ENCODE measurements at places on chromosomes 13 and 19.

- no peak for DNase-seq
These were observed 59.8 kb downstream of the SCEL start for GRCh38 chr13:77595166-77595810.

DNA sequence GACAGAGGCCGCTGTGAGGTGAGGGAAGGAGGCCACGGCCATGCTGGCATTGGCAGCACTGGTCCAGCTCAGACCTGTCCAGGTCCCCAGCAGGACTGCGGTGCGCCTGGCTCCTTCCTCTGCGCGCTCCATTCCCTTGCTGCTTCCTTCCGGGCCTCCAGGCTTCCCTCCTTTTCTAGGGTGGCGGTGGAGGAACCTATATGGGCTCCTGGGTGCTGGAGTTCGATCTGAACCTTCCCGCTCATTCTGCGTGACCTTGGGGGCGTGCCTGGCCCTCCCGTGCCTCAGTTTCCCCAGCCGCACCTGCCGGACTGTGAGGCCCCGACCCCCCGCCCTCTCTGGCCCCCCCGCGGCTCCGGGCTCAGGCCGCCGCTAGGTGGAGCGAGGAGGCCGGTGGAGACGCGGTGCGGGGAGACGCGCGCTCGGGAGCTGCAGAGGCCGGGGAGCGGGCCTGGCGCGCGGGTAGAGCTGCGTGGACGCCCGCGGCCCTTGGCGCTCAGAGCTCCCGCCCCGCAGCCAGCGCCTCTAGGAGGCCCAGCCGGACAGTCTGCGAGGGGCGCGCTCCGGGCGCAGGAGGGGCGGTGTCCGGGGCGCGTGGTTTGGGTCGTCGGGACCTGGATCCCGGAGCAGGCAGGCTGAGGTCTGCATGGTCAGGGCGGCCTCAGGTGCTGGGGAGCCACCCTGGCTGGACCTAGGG is 29.9 kb downstream of the EFNA2 start:
- no peak for DNase-seq

DNA sequence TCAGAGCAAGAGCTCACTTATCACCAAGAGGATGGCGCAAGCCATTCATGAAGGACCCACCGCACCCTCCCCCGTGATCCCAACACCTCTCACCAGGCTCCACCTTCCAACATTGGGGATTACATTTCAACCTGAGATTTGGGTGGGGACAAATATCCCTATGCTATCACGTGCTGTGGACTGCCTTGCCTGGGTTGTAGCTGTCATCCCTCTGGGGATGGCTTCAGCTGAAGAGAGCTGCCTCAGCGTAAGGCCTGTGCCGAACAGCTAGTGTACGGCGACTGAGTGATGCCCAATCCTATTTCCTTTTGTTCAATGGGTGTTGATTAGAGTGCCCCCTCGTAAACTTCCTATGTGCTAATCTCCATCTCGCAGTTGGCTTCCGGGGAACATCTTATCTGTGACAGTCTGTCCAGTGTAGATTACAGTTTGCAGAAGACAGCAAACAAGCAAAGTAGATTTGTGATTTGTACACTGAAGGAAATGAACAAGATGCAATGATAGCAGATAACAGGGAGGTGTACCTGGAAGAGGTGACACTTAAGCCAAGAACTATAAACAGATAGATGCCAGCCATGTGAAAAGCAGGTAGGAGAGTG is 11.8 kb upstream of the RCBTB1 start:
- no peak for DNase-seq

GRCh38 chr19:13859361-13859880 is 17.5 kb upstream of the NANOS3 start:
- DNase-seq, result no peak

GRCh38 chr19:3710265-3710812 is 2.2 kb downstream of the TJP3 start:
- no peak for DNase-seq

DNA sequence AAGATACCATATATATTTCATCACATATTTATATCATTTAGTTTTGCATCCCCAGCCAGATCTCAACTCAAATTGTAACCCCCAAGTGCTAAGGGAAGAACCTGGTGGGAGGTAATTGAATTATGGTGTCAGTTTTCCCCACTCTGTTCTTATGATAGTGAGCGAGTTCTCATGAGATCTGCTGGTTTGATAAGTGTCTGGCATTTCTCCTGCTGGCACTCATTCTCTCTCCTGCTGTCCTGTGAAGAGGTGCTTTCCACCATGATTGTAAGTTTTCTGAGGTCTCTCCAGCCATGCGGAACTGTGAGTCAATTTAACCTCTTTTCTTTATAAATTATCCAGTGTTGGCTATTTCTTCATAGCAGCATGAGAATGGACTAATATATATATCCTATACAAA is 462.5 kb upstream of the SLITRK5 start:
- no peak for DNase-seq

DNA sequence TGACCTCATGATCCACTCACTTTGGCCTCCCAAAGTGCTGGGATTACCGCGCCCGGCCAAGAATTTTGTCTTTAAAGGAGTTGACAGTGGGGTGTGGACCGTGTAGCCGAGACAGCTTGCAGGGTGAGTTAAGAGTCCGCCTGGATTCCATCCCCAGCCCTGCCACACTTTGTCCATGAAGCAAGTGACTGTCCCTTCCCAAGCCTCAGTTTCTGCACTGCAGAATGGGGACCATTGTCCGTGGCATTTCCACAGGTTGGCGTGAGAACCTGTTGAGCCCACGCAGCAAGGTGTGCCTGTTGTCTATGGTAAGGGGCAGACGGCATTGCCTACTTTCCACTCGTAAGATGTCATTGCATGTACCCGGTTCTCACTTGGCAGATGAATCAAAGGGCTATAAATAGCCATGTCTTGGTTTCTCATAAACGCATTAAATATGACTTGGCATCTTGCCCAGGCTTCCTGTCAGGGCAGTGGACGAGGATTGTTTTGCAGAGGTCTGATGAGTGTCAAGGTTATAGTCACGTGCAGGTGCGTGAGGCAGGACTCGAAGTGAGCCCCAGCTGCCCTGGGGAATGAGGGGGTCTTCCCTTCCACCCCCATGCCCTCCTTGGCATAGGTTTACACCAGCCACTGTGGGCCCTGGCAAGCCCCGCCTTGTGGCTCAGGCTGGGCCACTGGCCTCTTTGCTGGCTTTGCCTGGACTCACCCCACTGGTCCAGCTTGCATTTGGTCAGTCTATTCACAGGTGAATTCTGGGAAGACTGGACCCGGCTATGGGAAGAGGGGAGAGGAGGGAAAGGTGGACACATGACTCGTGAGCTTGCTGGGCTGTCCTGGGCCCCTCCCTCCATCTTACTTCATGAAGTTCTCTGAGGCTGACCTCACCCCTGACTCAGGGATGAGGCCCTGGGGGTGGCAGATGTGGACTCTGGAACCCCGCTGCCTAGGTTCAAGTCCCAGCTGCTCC is 14.6 kb downstream of the FAM187B start:
- DNase-seq, result peak; percentile 70

- DNase-seq, result no peak
These were observed 276.3 kb upstream of the SOX21 start for GRCh38 chr13:94988654-94989053.

- no peak for DNase-seq
These were observed 3.8 kb upstream of the CCDC124 start for GRCh38 chr19:17929056-17929455.

DNA sequence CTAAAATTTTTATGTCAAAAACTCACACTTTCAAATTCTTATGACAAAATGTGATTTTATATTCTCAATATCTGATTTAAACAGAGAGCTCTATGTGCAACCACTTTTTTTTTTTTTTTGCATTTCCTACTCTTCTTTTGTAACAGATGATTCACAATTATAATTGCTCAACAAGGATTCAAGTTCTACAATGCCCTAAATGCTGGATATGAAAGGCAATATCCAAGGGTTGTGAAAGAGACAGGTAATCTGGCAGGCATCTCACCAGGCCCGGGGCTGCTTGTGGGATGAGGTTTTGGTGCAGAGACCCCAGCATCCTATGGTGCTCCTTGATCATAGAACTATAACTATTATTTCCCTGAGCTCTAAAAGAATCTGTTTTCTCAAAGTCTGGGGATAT is 363.6 kb upstream of the NBEA start:
- no peak for DNase-seq

DNA sequence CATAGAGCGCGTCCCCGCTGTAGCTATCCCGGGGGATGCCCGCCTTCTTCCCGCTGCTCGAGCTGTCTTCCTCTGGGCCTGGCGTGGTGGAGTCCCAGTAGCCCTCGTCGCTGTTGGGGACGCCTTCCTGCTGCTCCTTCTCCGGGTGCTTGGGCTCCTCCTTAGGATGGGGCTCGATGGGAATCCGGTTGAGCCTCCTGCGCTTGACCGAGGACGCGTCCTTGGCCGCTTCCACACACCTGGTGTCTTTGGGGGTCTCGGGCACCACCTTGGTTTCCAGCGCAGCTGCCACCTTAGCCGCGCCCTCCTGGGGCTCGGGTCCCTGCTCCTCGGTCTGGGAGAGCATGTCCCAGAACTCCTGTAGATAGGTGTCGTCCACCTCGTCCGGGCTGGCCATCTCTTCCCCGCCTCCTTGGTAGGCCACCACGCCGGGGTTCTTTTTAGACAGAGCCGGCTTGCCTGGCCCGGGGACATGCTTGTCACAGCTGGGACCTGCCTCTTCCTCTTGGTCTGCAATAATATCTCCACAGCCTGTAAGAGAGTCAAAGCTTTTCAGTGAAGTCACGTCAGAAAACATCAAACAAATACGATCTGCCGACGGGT is 2.0 kb downstream of the AMER2 start:
- DNase-seq, result no peak

GRCh38 chr19:38229585-38230073 is 5.6 kb upstream of the DPF1 start:
- no peak for DNase-seq

GRCh38 chr13:33014291-33014690 is 1.9 kb upstream of the KL start:
- DNase-seq, result no peak

DNA sequence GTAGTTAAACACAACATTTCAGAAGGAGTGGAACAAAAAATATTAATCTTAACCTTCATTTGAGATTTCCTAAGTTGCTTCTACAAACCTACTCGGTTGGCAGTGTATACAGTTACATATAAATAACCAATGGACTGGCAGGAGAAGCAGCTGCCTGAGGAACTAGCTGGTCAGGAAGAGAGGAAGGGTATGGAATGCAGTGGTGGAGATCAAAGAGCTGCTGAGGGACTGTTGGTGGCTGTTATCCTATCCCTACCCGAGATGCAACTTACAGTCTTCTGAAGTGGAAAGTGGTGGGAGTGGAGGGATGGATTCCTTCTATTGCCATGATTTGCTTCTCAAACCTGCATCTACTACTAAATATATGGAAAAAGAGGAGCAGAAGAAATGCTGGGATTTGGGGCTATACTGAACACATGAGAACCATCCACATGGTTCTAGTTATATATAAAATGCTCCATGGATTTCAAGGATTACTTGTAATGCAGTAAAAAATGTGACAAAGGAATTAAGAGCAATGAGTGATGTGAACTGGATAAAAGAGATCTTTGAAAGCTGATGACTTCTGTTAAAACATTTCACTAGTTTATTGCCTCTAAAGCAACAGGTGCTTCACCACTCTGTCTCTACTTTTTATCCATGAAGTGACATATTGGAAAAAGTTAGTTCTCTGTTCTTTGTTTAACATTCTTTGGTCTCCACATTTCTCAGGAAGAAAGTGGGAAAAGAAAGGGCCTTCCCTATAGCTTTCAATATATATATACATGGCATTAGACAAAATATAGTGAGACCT is 29.9 kb downstream of the MICU2 start:
- no peak for DNase-seq

GRCh38 chr13:44796597-44797490 is 192.4 kb downstream of the NUFIP1 start:
- DNase-seq, result no peak

- no peak for DNase-seq
These were observed 182.5 kb upstream of the OBI1 start for GRCh38 chr13:78841358-78841963.

DNA sequence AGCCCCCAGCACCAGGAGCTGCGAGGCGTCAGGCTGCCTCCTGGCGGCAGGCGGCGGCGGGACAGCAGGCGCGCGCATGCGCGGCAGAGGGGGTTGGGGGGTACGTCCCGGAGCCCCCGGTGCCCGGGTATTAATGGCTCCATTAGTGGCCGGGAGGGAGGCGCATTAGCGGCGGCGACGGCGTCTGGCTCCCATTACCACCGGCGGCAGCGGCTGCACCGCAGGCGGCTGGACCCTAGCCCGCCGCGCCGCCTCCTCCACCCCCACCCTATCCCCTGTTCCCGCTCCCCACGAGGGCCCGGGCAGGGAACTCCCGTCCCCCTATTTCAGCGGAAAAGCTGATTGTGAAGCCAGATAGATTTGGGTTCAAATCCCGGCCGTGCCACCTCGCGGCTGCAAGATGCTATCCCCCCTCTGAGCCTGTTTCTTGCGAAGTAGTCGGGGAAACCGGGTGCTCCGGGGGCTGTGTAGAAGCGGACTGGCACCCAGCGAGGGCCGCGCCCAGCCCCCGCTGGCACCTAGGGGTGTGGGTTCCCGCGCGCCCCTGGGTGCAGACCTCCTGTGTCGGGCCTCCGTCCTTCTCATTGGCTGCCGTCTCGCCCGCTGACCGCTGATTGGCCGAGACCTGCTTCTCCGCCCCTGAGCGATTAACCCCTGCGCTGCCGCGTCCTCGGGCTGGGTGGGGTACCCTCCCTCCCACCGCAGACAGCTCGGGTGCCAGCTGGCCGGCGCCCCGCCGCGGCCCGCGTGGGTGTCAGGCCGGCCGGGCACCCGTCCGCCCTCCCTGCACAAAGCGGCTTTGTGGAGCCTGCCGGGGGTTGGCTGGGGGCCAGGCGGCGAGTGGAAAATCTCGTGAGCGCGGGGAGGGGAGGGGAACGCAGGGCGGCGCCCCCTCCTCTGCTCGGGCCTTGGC is 11.1 kb downstream of the CIC start:
- DNase-seq, result no peak

DNA sequence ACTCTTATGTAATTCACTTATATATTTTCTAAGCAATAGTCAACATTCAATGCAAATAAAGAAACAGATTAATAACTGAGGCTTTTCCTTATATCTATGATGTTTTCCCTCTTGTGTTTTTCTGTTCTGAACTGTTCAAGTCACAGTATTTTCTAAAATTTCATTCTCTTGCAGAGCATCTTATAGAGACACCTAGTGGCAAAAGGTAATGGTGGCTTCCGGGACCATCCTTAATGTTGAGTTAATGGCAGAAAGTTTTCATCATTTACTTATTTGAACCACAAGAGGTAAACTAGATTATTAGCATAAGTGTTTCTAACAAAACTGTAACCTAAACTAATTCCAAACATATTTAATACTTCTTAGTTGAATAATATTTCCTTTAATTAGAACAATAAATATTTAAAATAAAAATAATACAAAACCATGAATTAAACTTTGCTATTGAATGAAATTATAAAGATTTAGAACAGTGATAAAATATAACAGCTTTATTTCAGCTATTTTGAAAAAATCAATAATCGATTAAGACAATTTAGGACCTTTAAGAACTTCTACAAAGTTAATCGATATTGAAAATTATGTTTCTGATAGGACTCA is 1.7 kb upstream of the SLITRK5 start:
- DNase-seq, result no peak

GRCh38 chr19:31002518-31003244 is 346.6 kb downstream of the TSHZ3 start:
- DNase-seq, result no peak

Measured in esophagus squamous epithelium (tissue), 5 donors.